Stimulated activated CD4-positive, alpha-beta T cell treated with anti-CD3 and anti-CD28 coated beads, TNF-alpha, amount 100 ng/mL, for 1 hour (primary cell): ENCODE measurements at places on chromosomes 1 and 21.

- no peak for DNase-seq
Observed at GRCh38 chr1:234730475-234730769, 120.4 kb upstream of the IRF2BP2 start.

GRCh38 chr1:200147094-200147493 is 119.6 kb downstream of the NR5A2 start:
- no peak for DNase-seq

GRCh38 chr1:85303440-85304162 is 27.2 kb upstream of the BCL10 start:
- no peak for DNase-seq

DNA sequence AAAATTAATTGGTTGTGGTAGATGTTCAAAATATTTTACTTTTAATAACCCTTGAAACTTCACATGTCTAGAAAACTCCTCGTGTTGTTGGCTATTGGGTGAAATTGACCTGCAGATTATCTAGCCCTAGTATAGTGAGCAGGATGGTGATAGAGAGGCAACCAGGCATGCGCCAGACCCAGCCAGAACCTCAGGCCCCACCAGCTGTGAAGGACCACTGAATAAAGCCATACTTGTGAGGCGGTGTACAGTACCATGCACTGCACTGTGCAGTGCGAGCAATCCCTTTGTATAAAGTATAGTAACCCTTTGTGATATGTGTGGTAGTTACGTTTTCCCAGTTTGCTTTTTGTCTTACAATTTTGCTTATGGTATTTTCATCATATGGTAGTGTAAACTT is 8.5 kb downstream of the TTF2 start:
- no peak for DNase-seq

GRCh38 chr1:99566290-99567021 is 79.5 kb upstream of the PALMD start:
- no peak for DNase-seq

DNA sequence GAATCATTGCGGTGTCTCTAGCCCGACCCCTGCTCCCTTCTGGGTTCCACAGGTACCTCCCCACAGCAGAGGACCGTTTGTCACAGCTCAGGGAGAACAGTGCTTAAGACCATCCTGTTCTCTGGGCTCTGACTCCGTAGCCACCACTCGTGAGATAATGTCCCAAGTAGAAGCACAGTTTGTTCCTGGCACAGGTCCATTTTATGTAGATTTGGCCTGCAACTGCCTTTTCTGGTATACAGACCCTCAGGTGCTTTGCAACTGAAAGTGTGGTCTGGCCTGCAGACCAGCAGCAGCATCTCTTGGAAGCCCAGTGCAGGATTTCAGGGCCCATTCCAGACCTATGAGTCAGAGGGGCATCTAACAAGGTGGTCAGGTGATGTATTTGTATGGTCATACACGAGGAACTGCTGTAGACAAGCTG is 28.4 kb upstream of the TMEM125 start:
- no peak for DNase-seq

DNA sequence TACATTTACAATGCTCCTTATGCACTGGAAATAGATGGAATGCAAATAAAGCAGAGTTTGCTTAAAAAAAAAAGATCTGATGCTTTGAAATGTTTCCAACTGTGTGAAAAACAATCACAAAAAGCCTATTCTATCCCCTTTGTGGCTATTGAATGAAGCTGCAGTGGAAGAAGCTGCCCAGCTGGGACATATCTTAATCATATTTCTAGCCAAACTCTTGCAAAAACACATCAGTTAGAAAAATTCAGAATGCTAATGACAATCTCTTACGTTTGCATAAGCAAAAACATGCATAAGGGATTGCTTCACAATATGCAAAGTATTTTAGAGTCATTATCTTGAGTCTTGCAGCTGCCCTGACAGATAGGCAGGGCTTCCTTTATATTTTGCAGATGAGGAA is 526.4 kb upstream of the USP24 start:
- DNase-seq: no peak

- DNase-seq: no peak
Observed at GRCh38 chr1:24992761-24993211, 62.7 kb upstream of the RUNX3 start.

- DNase-seq: no peak
Observed at GRCh38 chr1:93625582-93626327, 55.9 kb downstream of the BCAR3 start.

- DNase-seq: no peak
Observed at GRCh38 chr1:217240656-217241055, 390.2 kb downstream of the GPATCH2 start.

DNA sequence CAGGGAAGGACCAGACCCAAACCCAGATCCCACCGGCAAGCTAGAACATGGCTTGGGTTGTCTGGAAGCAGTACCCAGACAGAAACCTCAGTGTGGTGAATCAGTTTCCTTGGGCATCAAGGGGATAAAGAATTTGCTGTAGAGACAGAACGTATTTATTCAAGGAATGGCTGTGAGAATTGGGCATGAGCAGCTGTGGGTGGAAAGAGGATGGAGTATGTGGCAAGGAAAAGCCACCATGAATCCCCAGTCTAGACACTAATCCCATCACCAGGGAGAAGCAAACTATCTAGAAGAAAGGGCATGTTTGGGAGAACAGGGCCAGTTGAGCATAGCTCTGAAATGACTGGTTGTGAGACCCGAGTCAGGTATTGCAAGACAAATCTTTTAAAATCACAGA is 109.2 kb downstream of the TOMM20 start:
- DNase-seq: no peak

- DNase-seq: no peak
Observed at GRCh38 chr1:171623651-171624331, 1.7 kb downstream of the MYOCOS start.

DNA sequence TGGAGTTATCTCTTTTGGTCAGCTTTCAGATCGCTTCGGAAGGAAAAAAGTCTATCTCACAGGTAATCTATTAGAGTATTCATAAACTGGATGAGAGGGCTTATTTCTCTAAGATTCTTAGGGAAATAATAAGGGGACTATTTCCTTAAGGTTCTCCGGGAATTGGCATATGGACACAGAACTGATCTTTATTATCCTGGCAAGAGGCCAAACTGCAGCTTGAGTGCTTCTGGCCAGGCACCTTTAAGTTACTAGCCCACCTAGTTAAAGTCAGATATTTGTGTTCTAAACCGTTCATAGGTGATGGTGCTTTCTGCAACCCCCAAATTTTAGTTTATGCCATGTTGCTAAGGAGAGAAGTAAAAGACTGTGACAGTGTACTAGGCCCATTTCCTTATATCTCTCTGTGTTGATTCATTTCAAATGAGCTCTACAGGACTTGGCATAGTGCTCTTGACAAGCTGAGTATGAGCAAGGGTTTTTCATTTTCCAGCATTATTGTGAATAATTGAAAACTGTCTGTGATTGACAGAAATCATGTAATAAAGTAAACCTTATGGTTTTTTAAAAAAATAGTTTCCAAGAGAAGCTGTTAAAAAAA is 43.4 kb downstream of the SLC22A15 start:
- DNase-seq: no peak

DNA sequence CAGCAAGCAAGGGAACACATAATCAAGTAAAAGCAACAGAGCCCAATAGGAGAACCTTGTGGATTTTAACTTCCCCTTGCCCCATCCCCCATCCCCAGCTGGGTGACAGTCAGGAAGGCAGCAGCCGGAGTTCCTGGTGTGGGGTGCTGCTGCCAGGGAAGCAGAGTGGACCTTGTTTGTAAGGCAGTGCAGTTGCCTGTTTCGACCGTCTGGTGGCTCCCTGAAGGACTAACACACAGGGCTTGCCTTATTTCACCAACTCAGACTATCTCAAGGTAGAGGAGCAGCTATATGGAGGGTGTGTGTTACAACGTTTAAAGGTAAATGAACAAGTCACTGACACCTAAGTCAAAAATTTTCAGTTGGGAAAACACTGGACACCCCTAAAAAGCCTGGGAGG is 6.6 kb downstream of the KRTAP10-8 start:
- DNase-seq: no peak

- no peak for DNase-seq
Observed at GRCh38 chr21:14366998-14367397, 15.9 kb downstream of the HSPA13 start.

- no peak for DNase-seq
Observed at GRCh38 chr1:204513117-204513716, 3.0 kb upstream of the MDM4 start.

- no peak for DNase-seq
Observed at GRCh38 chr21:35208104-35208503, 159.0 kb upstream of the RUNX1 start.

DNA sequence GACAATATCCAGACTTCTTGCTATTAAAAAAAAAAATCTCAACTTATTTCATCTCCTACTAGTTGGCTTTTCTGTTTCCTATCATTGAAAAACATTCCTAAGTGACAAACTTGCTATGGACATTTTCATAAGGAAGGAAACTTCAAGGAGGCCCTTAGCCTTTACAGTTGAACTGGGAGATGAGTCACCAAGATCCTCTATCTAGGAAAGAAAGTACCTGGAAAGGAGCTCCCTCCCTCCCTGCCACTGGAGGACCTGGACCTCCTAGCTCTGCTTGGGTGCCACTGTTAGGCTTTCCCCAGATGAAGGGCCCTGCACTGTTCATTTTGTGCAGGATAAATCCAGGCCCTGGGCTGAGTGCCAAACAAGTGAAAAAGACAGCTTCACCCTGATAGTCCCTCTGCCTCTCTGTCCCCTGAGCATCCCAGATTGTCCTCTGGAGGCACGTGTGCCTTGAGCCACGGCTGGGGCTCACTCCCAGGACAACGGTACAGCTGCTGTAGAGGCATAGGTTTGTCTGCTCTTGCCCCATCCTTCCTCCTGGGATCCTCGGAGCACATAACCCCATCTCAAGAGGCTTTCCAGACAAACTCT is 40.2 kb upstream of the SOX13 start:
- no peak for DNase-seq

- DNase-seq: no peak
Observed at GRCh38 chr1:42945164-42945563, 13.5 kb downstream of the SLC2A1 start.

DNA sequence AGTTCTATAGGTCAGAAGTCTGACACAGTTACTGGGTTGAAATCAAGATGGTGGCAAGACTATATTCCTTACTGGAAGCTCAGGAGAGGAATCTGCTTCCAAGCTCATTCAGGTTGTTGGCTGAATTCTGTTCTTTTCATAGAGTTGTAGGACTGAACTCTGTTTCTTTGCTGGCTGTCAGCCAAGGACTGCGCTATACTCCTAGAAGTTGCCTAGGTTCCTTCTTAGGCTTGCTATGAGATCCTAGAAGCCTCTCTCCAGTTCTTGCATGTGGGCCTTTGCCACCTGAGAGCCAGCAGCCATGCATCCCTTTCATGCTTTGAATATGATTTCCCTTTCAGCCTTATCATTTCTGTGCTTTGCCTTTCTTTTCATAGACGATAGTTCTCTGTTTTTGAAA is 176.4 kb downstream of the RPS6KC1 start:
- DNase-seq: no peak

- no peak for DNase-seq
Observed at GRCh38 chr1:232628335-232629249, 1.3 kb downstream of the SIPA1L2 start.

DNA sequence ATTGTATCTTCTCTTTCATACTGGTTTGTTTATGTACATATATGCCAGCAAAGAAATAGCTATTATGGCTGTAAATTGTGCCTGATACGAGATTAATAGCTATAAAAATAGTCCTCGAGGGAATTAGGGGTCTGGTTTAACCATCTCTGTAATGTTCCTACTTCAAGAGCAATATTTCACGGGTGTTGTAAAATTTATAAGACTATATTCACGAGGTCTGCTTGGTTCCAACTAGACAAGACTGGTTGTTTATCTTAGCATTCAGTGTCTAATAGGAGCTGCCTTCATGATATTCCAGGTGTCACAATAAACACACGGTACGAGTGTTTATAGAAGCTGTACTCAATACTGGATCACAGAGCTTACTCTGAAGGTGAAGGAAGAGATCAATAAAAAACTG is 389.9 kb downstream of the SIPA1L2 start:
- DNase-seq: no peak

DNA sequence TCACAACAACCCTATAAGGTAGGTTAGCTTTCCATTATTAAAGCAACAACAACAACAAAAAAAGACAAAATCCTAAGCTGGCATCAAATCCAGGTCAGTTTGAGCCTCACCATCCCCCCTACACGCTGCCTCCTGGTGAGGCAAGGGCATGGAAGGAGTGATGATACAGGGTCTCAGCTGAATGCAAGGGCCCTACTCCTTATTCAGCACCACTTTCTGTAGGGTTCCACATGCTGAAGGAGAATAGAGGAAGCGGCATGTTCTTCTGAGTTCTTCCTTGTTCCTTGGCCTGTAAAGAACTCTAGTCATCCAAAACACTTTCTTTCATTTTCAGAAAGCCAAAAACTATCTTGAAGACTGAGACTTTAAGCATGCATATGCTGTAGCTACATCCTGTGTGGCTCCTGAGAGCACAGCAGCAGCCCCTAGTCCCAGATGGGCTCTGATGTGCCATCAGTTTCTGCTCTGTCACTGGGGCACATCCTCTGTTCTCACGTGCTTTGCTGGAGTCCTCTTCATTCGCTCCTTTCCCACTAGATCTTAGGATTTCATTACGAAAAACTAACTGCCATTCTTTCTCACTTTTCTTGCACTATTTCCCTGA is 6.2 kb downstream of the ILDR2 start:
- no peak for DNase-seq

DNA sequence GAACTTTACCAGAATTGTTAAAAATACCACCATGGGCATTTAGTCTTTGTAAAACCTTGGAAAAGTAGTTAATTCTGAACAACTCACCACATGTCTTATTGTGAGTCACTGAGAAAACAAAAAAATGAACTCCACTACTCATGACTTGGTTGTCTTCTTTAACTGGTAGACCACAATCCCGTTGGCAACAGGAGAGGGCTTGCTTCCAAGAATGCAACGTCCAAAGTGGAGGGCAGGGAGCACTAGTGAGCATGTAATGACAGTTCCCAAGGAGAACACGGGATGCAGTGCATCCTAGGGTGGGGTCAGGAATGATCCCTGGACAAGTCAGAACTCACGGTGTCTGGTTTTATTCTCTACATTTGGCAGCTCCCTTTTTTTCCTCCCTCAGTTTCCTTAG is 15.2 kb upstream of the HMCN1 start:
- no peak for DNase-seq

DNA sequence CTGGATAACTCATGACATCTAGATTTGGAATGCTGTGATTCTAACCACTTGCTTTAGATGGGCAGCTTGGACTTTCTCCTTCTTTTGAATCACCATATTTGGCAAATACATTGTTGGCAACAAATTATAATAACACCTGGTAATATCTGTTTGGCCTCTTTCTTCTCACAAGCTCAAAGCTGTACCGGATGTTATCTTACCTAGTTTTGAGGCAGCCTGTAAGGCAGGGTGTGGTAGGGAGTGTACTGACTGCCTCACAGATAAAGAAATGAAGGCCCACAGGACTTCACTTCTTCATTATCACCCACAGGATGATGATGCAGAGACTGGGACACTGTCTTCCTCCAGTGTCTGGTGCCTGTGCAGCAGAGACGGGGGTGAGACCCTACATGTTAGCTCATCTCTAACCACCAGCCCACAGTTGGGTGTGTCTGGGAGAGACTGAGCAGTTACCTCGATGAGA is 28.5 kb downstream of the TUFT1 start:
- no peak for DNase-seq
